Hypothalamus (tissue), 51 donors: ENCODE measurements at places on chromosomes 12 and 14.
A peak's percentile ranks its signal among the peaks of the same experiment; 100 is the strongest.

DNA sequence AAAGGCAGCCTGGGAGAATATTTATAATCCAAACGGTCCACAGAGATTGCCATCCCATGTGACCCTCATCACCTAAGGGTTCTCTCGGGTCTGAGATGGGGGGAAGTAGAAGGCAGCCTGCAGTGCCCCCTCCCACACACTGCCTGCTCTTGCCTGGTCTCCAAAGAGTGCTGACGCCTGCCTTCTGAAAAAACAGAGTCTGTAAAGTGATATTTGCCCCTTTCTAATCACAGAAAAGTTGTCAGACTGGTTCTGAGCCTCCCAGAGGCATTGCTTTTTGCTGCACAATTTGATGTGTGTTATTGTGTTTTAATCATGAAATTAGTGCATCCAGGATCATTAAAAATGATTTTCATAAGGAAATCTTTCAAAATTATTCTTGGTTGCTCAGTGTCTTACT lies 59.2 kb downstream of the TMEM30B start:
- no peak for DNase-seq

GRCh38 chr12:116138364-116138763 lies 139.1 kb downstream of the MED13L start:
- DNase-seq: no peak

DNA sequence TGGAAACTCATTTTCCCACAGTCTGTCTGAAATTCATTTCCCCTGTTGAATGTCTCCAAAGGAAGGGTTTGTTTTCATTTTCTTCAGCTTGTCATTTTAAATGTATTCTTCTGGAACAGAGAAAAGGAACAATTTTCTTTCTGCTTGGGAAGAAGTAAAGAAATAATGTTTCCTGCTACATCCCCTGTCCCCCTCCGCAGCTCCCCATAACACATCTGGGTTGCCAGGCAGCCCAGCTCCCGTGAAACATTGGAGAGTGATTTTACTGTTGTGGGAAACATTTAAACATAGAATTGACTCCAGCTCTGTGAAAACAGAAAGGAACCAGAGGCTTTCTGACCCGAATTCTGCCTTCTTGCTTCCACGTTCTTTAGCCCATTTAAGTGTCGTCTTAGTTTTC lies 159.5 kb downstream of the TMEM132C start:
- DNase-seq: no peak

- no peak for DNase-seq
These were observed 2.1 kb downstream of the NOXRED1 start for GRCh38 chr14:77421201-77421600.

DNA sequence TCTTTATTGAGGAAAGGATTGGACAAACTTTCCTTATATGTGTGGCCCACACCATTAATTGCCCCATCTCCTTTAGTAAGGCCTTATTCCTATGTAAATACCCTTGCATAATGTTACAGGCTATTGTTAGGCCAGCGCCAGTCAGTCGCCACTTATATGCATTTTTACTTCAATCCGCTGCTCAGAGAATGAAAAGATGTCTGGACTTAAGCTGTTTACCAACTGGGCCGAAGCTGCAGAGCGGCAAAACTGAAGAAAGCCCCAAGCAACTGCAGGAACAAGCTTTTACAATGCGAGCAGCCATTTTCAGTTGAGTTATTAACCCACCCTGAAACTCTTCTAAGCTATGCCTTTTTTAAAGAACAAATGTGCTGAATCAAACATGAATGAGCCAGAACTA lies 92.1 kb upstream of the OTX2 start:
- no peak for DNase-seq

- DNase-seq: no peak
These were observed 14.7 kb upstream of the KRT86 start for GRCh38 chr12:52259657-52260243.

DNA sequence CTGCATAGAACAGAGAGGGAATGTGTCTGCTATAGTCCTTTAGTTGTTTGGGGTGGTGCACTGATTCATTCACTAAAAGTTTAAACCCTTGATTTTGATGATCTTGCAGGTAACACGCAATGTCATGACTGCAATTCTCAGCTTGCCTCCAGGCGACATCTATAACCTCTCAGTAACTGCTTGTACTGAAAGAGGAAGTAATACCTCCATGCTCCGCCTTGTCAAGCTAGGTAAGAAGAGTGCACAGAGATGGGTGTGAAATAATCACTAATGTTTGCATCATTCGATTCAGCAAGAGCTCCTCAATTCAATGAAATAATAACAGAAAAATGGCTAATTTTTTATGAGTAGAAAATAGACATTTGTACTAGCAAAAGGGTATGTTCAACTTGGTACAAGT lies 203.7 kb downstream of the PTPRO start:
- no peak for DNase-seq

GRCh38 chr12:94898388-94898787 lies 105.1 kb downstream of the NDUFA12 start:
- no peak for DNase-seq

- no peak for DNase-seq
These were observed 6.8 kb downstream of the ACAD10 start for GRCh38 chr12:111692575-111693210.

- no peak for DNase-seq
These were observed 60.8 kb downstream of the SAMD4A start for GRCh38 chr14:54627540-54628363.

- DNase-seq: no peak
These were observed 558.6 kb downstream of the DIO2 start for GRCh38 chr14:79652513-79653307.

GRCh38 chr12:3362737-3363136 lies 128.3 kb upstream of the PRMT8 start:
- DNase-seq: no peak

- no peak for DNase-seq
These were observed 943.0 kb downstream of the GALC start for GRCh38 chr14:87049950-87050349.

GRCh38 chr12:54950071-54950727 lies 34.4 kb downstream of the TESPA1 start:
- no peak for DNase-seq

- no peak for DNase-seq
These were observed 18.2 kb downstream of the PTGER2 start for GRCh38 chr14:52332269-52332668.

DNA sequence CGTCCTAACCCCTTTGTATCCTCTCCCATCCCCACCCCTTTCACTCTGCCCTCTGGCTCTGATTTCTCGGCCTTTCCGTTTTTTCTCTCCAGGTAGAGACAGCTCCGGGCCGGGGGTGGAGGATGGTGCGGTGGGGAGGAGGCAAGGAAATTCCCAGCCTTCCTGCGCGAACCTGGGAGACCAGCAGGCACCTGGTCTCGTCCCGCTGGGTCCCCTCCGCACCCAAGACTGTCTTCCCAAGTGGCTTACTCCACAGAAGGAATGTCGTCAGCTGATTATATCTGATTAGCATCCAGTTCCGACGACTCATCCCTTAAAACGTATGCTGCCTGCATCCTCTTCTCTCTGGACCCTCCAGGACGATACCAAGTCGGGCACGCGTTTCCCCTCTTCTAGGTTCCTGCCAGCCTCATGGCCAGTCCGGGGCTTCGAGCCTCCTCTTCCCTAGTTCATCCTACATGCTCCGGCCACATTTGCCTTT lies 42.2 kb upstream of the CAPRIN2 start:
- DNase-seq: no peak

DNA sequence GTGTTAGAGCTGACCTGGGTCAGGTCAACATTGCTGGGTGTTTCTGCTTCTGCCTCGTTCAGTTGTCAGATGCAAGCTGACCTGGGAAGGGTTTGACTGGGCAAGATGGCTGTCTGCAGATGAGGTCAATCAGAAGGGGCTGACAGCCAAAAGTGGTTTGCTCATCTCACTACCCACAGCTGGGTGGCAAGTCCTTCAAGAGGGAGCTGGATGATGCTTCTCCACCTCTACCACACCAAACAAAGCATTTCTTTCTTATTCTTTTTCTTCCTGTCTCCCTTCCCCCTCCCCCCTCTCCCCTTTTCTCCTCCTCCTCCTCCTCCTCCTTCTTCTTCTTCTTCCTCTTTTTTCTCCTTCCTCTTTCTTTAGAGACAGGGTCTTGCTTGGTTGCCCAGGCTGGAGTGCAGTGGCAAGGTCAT lies 268.2 kb upstream of the PLEKHG7 start:
- no peak for DNase-seq

GRCh38 chr12:14968478-14968877 lies 4.4 kb upstream of the PDE6H start:
- no peak for DNase-seq

DNA sequence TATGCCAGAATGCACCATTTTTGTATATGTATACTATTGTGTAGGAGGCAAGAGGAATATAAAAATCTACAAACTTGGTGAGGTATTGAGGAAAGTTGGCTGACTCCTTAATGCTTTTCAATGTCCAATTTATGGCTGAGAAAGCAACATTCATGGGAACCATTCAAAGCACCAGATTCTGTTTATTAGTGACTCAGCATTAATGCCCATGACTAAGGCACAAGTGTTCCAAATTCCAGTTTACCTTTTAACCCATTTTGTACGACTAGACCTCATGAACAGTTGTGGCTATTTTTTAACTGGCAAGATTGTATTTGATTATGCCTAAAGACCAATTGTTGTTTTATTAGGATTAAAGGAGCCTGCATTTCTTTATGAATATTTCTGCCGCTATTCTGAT lies 375.4 kb upstream of the ATP2B1 start:
- no peak for DNase-seq

GRCh38 chr12:109541413-109541726 lies 31.9 kb downstream of the MMAB start:
- no peak for DNase-seq

GRCh38 chr14:23454445-23454856 lies 15.1 kb upstream of the NGDN start:
- no peak for DNase-seq

GRCh38 chr12:18250313-18250916 lies 10.9 kb upstream of the PIK3C2G start:
- peak; percentile 66 for DNase-seq

DNA sequence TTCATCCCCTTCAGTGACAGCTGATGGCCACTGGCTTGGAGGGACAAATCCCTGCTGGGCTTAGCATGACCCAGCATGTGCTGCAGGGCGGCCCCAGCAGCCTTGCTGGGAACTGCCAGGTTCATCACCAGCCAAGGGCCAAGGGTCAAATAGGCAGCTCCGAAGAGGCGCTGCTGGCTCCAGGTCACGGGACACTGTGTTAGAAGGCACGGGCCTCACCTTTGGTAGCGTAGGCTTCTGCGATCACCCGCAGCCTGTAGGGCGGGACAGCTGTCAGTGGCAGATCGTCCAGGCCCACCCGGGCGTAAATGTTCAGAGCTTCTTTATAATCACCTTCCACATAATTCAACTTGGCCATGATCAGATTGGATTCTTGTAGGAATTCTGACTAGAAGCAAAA lies 35.7 kb downstream of the TTC7B start:
- no peak for DNase-seq

- DNase-seq: no peak
These were observed 8.7 kb upstream of the DDX47 start for GRCh38 chr12:12804432-12804886.

GRCh38 chr14:71166180-71166837 lies 259.1 kb downstream of the PCNX1 start:
- DNase-seq: peak; percentile 9

DNA sequence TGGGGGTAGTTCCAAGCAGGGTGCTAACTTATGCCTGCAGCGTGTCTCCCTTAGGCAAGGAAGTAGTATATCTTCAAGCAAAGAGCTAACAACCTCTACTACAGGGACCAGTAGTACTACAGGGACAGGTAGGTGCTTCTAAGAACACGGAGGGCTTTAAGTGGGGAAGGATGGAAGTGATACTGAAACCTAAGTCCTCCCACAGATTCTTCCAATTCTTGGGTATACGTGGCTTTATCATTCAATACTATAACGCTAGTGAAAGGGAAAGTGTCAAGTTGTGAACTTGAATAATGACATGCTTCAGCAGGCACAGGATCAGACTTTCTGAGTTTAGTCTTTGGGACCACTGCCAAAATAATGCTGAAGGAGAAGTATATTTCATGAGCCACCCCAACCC lies 241.7 kb downstream of the CEP128 start:
- no peak for DNase-seq
